ENCODE measurements at places on chromosomes 13 and 19. TPM values are rescaled to one million over a fixed set of nuclear protein-coding genes. Genes with fewer than 3 reads are reported as not detected.

Gene NCAN
- not detected for total RNA-seq

Gene CEACAM21
- 12.0 TPM for total RNA-seq

DNA sequence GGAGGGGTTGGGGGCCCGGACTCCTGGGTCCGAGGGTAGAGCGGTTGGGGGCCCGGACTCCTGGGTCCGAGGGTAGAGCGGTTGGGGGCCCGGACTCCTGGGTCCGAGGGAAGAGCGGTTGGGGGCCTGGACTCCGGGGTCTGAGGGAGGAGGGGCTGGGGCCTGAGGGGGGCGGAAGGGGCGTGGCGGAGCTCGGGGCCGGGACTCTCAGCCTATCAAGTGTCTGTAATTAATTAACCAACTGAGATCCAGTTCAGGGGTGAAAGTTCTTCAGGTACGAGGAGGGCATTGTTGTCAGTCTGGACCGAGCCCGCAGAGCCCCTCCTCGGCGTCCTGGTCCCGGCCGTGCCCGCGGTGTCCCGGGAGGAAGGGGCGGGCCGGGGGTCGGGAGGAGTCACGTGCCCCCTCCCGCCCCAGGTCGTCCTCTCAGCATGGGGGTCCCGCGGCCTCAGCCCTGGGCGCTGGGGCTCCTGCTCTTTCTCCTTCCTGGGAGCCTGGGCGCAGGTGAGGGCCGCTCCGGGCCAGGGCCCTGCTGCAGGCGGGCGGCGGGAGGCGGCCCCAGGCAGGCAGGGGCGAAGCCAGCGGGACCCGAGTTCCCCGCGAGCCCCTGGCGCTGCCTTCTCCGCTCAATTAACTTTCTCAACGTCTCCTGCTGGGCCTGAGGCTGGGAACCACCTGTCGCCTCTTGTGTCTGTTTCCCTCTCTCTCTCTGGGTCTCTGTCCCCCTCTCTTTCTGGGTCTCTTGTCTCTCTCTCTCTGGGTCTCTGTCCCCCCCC is 697 bp downstream of the FCGRT start:
- H3K36me3 ChIP-seq, result peaks cover 6% of the 10 kb centered on the region
- H3K27me3 ChIP-seq, result no peaks in the 10 kb centered on the region
- H3K4me1 ChIP-seq, result peaks cover 36% of the 10 kb centered on the region
- peak; percentile 53 for DNase-seq
- H3K4me3 ChIP-seq, result peak overlapping the region; percentile 85

GRCh38 chr13:112968910-112969691 is at the start of gene MCF2L:
MCF2L (plus strand) TSS chr13:112969214; CDS start chr13:112969380, 166 bp downstream.
- H3K27ac ChIP-seq, result peak within 1 kb of the TSS; percentile 47
- H3K36me3 ChIP-seq, result no peaks in the 10 kb centered on the region
- H3K4me3 ChIP-seq, result peak within 1 kb of the TSS; percentile 88
- H3K4me1 ChIP-seq, result peaks cover 11% of the 10 kb centered on the region

GRCh38 chr13:41034881-41035280 is 15.8 kb upstream of the ELF1 start:
- no peak overlapping the region for H3K4me3 ChIP-seq
- H3K27ac ChIP-seq, result no peak overlapping the region
- DNase-seq, result no peak
- no peaks in the 10 kb centered on the region for H3K36me3 ChIP-seq

- peak; percentile 55 for DNase-seq
- H3K27ac ChIP-seq, result no peak overlapping the region
- H3K4me3 ChIP-seq, result peak overlapping the region; percentile 68
- H3K36me3 ChIP-seq, result no peaks in the 10 kb centered on the region
- peaks cover 20% of the 10 kb centered on the region for H3K27me3 ChIP-seq
- peaks cover 28% of the 10 kb centered on the region for H3K4me1 ChIP-seq
These were observed 2.9 kb downstream of the CILP2 start for GRCh38 chr19:19540715-19541515.

- no peak overlapping the region for H3K4me3 ChIP-seq
- no peaks in the 10 kb centered on the region for H3K4me1 ChIP-seq
- DNase-seq, result no peak
- H3K27ac ChIP-seq, result no peak overlapping the region
- no peaks in the 10 kb centered on the region for H3K27me3 ChIP-seq
These were observed 285.8 kb upstream of the KLHL1 start for GRCh38 chr13:70394031-70394548.

DNA sequence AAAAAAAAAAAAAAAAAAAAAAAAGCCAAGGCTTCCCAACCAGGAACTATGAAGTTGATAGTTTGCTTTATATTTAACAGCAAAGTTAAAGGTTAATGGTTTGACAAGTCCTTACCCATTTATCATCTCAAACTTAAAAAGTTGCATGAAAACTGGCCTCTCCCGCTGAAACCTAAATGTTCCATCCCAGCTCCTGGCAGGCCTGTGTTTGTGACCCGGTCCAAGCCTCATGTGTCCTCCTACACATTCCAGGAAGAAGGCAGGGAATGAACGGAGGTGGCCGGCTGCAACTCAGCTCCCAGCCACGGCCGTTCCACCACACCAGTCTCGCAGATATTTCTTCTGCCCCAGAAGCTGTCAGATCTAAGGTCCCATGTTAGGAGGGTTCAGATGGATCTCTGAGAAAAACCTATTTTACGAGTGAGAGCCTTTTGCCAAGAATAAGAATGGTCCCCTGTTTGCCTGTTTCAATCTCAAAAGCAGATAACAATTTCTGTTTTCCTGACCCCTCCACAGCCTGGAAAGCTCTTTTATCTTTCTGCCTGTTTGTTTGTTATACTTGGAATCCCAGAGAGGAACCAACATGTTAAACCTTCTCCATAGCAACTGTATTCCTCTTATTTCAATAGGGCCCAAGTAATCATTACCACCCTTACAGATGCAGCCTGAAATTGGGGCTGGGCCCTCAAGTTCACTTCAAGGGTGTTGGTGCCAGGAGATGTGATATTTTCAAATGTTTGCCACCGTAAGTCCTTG is 56.5 kb downstream of the KCTD12 start:
- no peaks in the 10 kb centered on the region for H3K4me1 ChIP-seq
- no peak for DNase-seq
- H3K27me3 ChIP-seq, result peaks cover 4% of the 10 kb centered on the region
- no peak overlapping the region for H3K27ac ChIP-seq
- no peaks in the 10 kb centered on the region for H3K36me3 ChIP-seq

DNA sequence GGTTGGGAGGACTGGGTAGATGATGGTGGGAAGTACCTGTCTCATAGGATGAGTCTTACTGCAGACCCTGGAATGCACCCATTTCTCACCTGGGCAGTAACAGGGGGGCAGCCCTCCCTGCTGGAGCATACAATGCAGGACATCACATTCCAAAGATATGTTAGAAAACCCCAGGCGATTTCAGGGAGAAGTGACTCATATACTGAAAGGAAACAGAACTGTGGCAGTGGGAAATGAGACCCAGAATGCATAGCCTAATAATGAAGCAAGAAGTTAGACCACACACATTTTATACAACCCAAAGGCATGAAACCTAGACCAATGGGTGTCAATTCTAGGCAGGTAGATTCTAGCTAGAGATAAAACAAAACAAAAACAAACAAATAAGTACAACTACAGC is 402.7 kb downstream of the IRS2 start:
- no peaks in the 10 kb centered on the region for H3K4me1 ChIP-seq
- H3K4me3 ChIP-seq, result no peak overlapping the region
- H3K27me3 ChIP-seq, result no peaks in the 10 kb centered on the region
- H3K36me3 ChIP-seq, result no peaks in the 10 kb centered on the region
- no peak overlapping the region for H3K27ac ChIP-seq

GRCh38 chr19:10228920-10229319 is 2.2 kb downstream of the S1PR2 start:
- H3K27me3 ChIP-seq, result no peaks in the 10 kb centered on the region
- H3K4me1 ChIP-seq, result peaks cover 34% of the 10 kb centered on the region
- no peak overlapping the region for H3K27ac ChIP-seq
- peak overlapping the region; percentile 44 for H3K4me3 ChIP-seq
- no peaks in the 10 kb centered on the region for H3K36me3 ChIP-seq

GRCh38 chr13:48281556-48281955 is 22.0 kb upstream of the RB1 start:
- no peaks in the 10 kb centered on the region for H3K36me3 ChIP-seq
- no peak for DNase-seq
- peaks cover 21% of the 10 kb centered on the region for H3K4me1 ChIP-seq
- H3K4me3 ChIP-seq, result no peak overlapping the region
- H3K27me3 ChIP-seq, result no peaks in the 10 kb centered on the region

- peak; percentile 31 for DNase-seq
- H3K4me3 ChIP-seq, result peak overlapping the region; percentile 96
- H3K36me3 ChIP-seq, result peaks cover 13% of the 10 kb centered on the region
- no peaks in the 10 kb centered on the region for H3K27me3 ChIP-seq
- peaks cover 33% of the 10 kb centered on the region for H3K4me1 ChIP-seq
- H3K27ac ChIP-seq, result peak overlapping the region; percentile 92
These were observed 18.7 kb upstream of the ZNF888 start for GRCh38 chr19:52941941-52942385.

- H3K36me3 ChIP-seq, result no peaks in the 10 kb centered on the region
- no peaks in the 10 kb centered on the region for H3K4me1 ChIP-seq
- DNase-seq, result no peak
These were observed 69.2 kb upstream of the KCTD15 start for GRCh38 chr19:33727331-33727998.

- H3K27ac ChIP-seq, result no peak overlapping the region
- H3K4me1 ChIP-seq, result peaks cover 2% of the 10 kb centered on the region
- no peaks in the 10 kb centered on the region for H3K27me3 ChIP-seq
- peaks cover 77% of the 10 kb centered on the region for H3K36me3 ChIP-seq
- no peak overlapping the region for H3K4me3 ChIP-seq
These were observed 32.2 kb downstream of the ANKRD27 start for GRCh38 chr19:32642771-32643170.

GRCh38 chr13:77859450-77859849 is 59.2 kb downstream of the EDNRB start:
- no peaks in the 10 kb centered on the region for H3K36me3 ChIP-seq
- H3K27ac ChIP-seq, result no peak overlapping the region
- no peak for DNase-seq
- no peak overlapping the region for H3K4me3 ChIP-seq

All from activated B cell treated with CpG ODN at 0.5 μM for 24 hours (primary cell).